ENCODE measurements at places on chromosomes 2 and 18. TPM values are rescaled to one million over a fixed set of nuclear protein-coding genes. Genes with fewer than 3 reads are reported as not detected.
A peak's percentile ranks its signal among the peaks of the same experiment; 100 is the strongest.

Gene MC4R
- not detected for total RNA-seq

Gene KLHL14
- total RNA-seq = 41.8 TPM

GRCh38 chr2:31004257-31004656 lies 134.0 kb downstream of the GALNT14 start:
- DNase-seq = no peak

Gene EMILIN1
- total RNA-seq = 9.7 TPM

GRCh38 chr2:121778741-121779487 lies 23.5 kb downstream of the TSN start:
- DNase-seq = peak; percentile 84

DNA sequence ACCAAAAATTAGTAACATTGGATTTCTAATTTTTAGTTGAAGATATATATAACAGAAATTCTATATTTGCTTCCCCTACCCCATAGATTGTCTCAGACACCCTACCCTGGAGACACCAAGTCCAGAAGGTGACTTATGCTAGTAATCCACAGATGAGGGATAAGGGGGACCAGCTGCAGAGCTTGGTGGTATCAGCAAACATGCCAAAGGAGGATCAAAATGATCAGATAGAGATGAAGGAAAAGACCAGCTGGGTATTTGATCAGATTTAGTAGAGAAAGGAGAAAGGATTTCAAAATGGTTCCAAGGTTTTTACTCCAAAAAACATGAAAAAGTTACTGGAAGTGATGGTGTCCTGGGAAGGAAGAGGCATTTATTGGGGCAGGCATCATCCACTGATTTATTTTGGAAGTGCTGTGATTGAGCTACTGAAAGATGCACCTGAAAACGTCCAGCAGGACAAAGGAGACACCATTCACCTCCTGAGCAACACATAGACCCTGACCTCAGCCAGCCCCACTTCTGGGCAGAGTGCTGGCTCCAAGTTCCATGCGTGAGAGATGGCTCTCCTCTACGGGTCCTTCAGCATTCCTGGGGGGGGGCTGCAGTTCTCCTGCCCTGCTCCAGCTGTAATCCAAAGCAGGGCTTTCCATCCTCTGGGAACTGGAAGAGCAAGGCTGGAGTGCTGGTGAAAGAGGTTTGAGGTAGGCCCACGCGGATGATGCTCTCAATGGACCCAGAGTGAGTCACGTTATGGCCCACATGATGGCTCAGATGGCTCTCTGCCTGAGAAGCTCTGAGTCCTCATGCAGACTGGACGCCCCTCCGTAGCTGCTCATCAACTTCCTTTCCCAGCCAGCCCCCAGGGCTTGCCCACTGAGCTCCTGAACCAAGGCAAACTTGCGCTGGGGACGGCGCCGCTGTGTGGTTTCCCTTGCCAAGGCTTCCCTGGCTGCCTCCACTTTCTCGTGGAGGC lies 3.7 kb upstream of the LRRFIP1 start:
- DNase-seq = no peak

DNA sequence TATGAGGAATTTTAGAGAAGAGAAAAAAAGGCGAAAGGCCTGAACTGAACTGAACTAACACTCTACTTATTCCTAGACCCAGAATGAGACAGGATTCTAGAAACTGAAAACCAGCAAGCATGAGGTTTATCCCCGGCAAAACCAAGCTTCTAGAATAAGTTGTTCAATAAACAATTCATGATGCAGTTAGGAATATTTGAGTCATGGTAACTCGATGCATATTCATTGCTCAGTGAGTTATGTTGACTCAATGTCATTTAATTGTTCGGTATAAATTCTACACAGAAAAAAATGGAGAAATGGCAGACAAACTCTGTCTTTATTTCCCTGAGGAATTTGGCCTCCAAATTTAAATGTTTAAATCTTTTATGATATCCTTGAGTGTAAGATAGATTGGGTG lies 321.5 kb downstream of the SATB2 start:
- no peak for DNase-seq

Gene TUBA4B
- total RNA-seq = 0.29 TPM

DNA sequence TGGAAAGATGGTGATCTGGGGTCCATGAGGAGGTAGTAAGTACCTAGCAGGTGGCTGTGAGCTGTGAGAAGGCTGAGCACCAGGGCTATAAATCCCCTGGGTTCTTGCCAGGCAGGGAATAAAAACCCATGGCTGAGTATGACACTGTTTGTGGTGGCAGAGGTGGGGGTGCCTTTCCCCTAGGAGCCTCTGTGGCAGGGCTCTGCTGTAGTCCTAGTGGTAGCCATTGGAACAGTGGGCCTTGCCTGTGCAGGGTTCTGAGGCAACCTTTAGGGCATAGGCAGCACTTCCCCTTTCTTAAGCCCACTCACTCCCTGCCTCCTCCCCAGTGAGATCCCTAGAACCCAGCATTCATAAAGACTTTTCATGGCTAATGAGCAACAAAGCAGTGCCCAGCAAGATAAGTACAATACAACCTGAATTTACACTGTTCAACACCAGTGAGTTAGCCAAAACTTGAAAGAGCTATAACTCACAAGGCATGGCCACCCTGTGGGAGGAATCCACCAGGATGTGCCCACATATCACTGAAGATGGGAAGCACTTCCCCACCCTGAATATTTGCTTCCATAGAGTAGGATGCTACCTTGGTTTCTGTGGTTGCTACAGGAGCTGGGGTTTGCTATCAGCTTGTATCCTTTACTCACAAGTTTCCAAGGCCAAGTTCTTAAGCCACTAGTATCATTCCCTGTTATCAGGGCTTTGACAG lies 100.9 kb upstream of the NEUROD1 start:
- no peak for DNase-seq

DNA sequence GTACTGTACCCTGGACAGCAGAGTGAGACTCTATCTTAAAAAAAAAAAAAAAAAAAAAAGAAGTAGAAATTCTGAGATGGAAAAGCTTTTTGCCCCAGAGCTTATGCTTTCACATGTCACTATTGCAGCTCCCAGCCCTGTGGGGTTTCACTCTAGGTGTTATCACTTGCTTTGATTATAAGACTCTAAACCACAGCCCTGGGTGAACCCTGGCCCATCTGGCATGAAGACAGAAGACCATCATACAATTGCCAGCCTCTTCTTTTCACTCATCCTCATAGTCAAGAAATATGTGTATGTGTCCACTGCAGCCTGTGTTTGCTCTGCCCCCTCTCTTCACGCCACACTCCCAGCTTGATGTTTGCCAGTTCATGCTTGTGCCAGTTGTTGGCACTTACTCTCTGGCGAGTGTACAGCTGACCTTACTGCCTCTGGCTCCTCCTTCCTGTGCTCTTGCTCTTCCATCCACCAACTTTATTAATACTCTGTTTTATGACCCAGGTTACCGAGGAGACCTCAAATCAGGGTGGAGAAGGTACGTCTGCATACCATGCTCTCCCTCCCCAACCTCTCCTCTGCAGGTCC lies 136.7 kb upstream of the NCK2 start:
- DNase-seq = no peak

DNA sequence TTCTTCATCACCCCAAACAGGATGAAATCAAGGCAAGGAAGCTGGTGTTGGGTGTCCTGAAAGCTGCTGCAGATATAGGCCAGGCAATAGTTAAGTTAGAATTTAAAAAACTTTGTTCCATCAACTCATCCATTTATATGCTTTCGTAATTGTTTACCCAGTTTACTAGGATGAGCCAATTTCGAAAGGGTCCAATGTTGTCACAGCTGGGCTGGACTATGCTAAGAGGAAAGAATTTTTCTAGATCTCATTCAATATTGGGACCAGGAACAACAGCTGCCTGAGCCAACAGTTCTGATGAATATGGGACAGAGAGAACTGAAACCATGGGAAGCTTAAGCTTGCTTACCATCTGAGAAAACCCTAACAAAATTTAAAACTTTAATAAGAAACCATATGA lies 21.6 kb upstream of the SP3 start:
- peak; percentile 69 for DNase-seq

DNA sequence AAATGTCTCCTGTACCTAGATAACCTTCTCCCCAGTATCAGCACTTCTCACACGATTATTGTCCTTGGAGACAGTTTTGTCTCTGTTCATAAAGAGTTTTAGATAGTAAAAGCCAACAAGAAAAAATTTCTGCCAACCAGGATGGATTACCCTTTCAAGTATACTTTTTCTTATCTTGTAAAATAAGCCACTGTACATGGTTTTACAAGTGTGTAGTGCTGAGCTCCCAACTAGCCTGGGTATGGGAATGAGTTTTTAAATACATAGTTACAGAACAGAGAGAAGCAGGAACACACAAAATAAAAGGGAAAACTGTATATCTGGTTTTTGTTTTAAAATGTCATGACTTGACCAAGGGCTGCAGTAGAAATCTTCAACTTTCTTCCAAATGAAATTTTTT lies 76.7 kb downstream of the C18orf54 start:
- DNase-seq = no peak

DNA sequence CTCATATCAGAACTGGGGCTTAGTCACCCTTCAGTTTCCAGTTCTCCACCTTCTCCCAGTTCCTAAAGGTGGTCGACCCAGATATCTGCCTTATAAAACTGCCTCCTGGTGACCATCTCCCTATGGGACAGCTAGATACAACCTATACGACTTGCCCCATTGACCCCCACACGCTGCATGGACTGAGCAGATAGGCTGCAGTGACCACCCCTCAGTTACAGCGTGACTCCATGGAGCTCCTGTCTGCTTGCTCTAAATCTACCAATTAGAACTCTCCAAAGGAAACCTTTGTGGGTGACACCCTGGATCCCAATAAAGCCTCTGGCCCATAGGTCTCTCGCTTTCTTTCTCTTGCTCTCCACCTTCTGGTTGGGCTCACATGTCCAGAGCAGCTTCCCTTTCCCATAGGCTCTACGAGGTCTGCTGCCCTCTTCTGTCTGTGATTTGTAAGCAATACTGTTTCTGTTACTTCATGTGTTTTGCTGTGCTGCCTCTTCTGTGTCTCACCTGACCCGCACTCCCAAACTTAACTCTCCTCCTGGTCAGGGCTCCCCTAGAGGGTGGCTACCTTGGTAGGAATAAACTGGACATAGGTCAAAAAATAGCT lies 971.3 kb upstream of the FAM98A start:
- DNase-seq = peak; percentile 53

Gene SCG2
- total RNA-seq = not detected

- peak; percentile 45 for DNase-seq
Measured at GRCh38 chr18:7177116-7177744, 53.7 kb upstream of the LRRC30 start.

DNA sequence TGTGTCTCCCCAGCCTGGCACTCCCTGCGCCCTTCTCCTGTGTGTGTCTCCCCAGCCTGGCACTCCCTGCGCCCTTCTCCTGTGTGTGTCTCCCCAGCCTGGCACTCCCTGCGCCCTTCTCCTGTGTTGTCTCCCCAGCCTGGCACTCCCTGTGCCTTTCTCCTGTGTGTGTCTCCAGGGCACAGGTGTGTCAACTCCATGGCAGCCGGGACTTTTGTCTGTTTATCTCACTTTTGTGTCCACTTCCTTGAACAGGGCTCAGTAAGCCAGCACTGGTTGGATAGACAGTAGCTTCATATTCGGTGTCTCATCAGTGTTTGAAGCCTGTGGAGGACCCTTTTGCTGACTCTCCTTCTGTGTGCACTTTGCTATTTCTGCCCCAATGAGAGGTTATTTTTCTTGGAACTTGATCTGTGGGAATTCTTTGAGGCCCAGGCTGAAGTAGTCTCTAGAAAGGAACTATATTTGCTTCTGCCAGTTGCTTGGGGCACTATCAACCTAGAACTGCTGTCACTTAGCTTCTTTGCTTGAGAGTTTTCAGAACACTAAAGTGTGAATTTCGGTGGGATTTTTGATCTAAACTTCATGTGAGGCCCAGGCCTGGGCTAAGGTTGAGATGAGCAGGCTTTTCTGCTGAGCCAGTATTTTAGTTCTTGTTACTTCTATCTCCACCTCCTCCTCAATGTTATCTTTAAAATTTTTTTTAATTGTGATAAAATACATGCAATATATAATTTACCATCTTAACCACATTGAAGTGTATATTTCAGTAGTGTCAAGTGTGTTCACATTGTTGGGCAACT lies 8.3 kb upstream of the ASB1 start:
- no peak for DNase-seq

Gene GTF2A1L
- total RNA-seq = not detected

Gene WDR12
- total RNA-seq = 216 TPM

DNA sequence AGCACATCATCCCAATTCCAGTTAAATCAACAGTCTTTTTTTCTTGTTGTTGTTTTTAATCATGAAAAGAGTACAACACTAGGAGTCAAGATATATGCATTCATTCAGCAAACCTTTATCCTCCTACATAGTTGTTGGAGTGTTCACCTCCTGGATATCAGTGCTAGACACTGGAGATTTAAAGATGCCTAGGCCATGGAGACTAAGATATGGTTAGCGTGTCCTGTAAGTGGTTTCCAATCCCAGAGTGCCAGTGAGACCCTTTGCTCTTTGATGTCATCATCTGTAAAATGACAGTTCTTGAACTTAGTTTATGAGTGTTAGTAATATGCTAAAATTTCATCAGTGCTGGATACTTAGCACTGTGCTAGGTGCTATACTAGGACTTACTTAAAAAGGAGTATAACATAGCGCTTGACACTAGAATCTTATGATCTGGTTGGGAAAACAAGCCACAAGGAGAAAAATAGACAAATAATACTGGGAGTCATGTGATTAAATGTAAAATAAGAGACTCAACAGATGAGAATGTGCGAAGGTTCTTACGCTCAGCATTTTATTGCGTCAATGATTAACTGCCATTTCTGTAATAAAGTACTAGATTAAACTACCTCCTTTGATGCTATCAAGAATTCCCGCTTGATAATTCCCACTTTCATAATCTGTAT lies 31.5 kb downstream of the BABAM2 start:
- DNase-seq = no peak

DNA sequence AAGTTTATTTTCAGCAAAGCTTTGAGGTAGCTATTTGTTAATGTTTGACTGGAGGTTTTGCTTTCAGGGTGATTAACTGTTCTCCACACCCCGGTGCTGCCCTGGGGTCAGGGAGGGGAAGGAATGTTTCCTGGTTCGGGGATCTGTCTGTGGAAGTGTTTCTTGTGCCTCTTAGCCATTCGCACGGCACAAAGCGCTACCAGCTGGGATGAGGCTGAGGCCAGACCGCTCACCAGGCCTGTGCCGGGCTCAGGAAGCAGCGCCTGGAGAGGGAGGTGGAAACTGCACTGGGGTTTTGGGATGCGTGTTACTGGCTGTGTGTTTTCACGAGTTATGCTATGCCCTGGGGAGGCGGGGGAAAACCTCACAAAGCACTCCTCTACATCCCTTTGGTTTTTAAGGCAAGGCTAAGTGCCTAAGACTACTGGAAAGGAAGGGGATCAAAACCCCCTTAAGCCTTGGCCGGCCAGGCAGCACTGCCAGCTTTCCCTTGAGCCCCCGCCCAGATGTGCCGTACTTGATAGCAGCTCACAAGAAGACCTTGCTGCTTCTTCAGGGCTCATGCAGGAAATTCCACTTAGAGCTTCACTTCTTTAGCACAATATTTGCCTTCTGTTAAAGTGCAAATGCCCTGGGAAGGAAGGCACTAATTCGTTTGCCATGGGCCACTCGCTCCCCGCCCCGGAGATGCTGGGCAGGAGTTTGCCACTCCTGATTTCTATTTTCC lies 65.7 kb upstream of the CNGA3 start:
- DNase-seq = no peak

GRCh38 chr2:192146069-192147015 lies 48.4 kb downstream of the TMEFF2 start:
- no peak for DNase-seq

- no peak for DNase-seq
Measured at GRCh38 chr2:156423674-156424282, 12.4 kb upstream of the GPD2 start.

Gene CRYGC
- not detected for total RNA-seq

Gene FAM124B
- not detected for total RNA-seq

GRCh38 chr18:27581296-27581904 lies 396.3 kb upstream of the CHST9 start:
- no peak for DNase-seq

All from HepG2 (cell line).